GF-D8 (cell line): ENCODE measurements at places on chromosomes 2 and 18.
A peak's percentile ranks its signal among the peaks of the same experiment; 100 is the strongest.

DNA sequence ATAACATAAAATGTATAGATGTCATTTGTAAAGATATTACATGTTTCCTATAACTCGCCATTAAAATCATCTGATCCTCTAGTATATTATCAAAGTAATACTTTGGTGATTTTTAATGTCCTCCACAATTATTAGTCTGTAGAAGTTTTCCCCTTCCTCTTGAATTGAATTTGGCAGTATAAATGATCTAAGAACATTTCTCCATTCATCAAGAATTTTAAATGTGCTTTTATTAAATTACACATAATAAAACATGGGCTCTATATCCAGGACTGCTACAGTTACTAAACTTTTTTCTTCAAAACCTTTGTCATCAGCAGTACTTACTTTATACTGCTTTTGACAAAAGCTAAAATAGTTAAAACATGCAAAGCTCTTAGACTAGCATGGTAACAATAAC is 315.4 kb upstream of the ZC3H15 start:
- DNase-seq = no peak

DNA sequence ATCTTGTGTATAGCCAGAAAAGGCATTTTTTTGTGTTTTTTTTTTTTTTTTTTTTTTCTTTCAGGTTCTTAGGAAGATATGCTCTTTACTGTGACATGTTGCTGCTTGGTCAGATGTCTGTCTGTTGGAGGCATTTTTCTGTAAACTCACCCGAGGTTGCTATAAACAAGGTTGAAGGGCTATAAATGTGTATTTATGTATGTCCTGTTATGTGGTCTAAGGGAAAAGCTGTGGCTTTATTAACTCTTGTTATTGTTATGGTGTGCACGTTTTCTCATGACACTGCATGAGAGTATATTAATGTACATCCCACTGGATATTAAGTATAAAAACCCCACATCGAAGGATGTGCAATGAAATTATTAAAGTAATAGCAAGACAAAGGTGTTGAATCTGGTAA is 102.0 kb downstream of the ZNF532 start:
- DNase-seq = no peak

DNA sequence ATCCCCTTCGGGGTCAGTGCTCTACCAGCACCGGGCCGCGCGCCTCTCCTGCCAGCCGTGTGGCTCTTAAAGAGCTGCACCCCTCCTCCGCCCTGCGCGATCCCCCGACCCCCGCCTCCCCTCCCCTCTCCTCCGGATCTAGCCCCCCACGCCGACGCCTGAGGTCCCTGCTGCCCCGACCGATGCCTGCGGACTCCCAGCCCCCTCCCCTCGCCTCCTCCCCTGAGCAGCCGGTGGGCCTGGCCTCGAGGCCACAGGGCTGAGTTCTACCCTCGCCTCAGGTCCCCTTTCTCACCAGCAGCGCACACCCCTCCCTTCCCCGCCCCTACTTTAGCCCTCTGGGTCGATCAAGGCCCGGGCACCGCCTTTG is 5.8 kb upstream of the SIX3 start:
- no peak for DNase-seq

DNA sequence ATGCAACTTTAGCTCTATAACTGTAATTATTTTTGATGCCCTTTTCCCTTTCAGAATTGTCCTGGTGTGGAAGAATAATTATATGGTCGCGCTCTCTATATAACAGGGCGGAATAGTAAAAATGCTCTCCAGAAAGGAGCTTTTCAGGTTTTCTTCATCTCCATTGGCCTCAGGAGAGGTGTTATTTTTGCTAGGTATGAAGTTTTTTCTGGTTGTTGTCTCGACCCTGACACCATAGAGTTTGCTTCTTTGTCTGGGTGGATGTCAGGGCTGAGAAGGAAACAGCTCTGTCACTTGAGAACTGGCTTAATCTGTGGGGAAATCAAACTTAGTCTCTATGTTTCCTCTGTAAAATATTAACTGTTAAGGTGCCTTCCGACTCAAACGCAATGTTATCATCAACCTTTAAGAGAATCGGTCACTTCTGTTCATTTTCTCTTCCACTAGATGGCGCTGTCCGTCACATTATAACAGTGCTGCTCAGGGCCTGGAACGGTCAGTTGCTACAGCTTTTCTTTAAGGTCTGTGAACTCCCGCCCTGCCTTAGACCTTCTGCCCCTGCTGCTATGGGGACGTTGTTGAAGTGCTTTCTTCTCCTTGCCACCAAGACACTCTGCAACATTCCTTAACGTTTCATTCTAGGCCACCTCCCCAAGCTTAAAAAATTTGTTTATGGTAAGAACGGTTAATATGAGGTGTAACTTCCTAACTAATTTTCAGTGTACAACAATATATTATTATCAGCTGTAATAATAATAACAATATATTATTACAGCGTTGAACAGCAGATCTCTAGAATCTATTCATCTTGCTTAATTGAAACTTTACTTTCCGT is 23.8 kb upstream of the SERPINB12 start:
- peak; percentile 30 for DNase-seq

DNA sequence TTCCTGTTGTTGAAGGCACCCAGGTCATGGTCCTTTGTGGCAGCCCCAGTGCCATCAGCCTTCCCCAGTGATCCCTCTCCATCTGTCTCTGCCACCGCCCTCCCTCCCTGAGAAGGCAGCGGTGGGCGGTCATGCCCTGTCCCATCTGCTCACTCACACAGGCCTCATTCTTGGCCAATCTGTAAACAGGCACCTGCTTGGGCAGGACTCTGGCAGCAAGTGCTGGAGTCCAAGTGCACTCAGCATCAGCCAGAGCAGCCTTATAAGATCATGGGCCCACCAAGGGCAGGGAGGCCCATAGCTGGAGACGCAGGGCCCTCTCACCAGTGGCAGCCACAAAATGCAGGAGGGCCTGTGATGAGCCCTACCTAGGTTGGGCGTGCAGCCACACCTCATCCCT is 140.9 kb downstream of the TWIST2 start:
- no peak for DNase-seq

DNA sequence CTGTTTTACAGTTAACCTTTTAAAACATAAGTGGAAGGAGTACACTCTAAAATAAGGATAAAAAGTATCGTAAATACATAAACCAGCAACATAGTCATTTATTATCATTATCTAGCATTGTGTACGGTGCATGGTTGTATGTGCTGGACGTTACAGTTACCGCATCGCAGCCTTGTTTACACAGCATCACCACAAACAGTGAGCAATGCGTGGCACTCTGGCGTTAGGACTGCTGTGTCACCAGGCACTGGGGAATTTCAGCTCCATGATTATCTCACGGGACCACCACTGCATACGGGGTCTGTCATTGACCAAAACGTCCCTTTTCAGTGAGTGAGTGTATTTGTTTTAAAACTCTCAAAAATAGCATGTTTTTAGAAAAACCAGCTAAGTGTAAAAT is 103.0 kb upstream of the SNTG2 start:
- no peak for DNase-seq

GRCh38 chr18:25042641-25043051 is 309.3 kb downstream of the ZNF521 start:
- DNase-seq = no peak

GRCh38 chr2:169438466-169439072 is 40.7 kb upstream of the BBS5 start:
- no peak for DNase-seq

GRCh38 chr2:9287400-9288045 is 80.9 kb downstream of the ASAP2 start:
- DNase-seq = no peak

DNA sequence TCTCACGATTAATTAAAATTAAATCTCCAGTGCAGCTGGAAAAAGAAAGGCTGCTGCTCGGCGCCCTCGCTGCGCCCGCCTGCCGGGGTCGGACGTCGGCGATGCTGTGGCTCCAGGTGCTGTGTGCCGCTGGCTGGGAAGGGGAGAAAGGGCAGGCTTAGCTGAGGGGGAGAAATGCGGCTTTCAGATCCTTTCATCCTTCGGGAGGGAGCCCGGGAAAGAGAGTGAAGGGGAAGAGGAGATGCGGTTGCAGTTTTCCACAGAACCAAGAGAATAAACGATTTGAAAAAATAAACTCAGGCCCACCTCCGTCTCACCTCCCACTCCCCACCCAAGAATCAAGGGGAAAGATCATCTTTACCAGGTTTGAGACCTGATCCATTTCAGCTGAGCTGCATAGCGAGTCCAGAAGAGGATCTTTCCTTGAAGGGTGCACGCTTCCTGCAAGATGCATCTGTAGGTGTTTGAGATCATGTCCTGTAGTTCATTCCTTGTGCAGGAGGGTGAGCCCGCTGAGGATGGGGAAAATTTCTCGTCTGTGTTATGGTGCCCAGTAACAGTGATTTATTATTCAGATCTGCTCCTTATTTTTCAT is 495 bp downstream of the TMEM169 start:
- no peak for DNase-seq

DNA sequence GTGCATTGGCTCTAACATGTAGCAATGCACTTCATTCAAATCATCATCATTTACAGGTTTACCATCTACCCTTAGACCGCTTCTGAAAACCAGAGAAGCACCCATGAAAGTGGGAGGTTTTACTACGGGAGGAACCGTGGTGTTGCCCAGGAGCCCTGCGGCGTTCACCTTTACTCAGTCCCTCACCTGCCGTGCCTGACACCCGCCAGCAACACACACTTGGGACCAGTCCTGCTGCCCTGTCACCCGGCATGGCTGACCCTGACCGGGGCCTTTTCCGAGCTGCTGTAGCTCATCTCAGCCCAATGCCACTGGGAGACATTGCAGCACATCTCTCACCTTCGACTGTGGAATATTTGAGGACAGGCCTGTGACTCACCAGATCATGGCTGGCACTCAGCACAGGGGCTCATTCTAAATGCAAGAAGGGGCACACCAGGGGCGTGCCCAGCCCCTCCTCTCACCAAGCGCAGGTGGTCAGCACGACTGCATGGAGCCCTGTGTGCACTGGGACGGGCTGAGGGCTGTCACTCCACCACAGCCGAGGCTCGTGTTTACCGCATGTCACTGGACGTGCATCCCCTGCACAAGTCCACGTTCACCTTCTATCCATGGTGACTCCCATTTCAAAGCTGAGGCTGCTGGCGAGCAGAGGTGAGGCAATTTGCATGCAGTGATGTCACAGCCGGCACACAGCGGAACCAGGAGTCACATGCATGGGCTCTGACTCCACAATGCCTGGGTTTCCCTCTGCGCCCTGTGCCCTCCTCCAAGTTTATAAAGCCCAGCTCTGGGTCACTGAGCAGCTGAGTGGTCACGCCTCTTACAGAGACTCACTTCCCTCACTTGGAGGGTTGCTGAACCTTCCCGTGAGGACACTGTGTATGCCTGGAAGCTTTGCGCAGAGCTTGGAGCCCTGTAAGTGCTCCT is 76.7 kb upstream of the SNTG2 start:
- no peak for DNase-seq

DNA sequence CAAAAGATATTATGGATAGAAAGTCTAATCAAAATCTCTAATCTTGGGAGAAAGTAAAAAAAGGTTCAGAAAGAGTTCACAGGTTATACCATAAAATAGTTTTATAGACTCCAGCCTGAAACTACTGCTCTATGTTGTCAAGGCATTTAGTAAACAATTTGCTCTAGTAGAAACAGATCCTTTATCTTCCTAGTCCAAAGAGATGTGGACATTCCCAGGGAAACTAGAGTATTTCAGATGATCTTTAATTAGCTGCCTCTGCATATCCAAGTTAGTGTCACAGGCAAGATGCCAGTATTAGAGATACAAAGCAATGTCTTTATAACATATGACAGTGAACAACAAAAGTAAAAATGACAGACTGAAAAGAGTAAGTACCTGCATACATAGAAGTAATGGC is 708.6 kb downstream of the CCDC85A start:
- DNase-seq = no peak

GRCh38 chr18:29248805-29249204 is 1071.9 kb upstream of the CDH2 start:
- no peak for DNase-seq

DNA sequence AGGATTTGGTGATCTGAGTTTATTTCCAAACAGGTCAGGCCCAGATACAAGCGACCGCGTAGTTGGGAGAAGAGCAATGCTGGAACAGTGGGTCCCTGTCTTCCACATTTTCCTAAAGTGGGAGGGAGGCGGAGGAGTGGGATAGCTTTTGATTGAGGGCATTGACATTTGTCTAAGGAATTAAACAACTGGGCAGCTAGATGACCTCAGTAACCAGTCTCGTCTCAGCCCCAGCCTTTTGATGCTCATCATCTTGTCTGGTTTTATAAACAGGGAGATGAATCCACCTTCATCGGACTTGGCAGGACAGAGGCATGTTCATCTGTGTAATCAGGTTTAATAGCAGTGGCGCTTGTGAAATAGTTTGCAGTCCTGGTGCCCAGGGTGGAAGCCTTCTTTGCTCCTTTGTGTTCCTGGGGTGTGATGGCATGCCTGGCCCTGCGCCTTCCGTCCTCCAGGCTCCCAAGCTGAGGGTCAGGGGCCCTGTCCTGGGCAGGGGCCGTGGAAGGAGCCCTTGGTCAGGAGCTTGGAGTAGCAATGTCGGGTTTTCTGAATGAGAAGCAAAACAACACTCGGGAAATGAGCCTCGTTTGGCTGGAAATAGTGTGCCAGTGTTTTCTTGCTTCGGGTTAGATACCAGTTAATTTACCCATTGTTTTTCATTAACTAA is 193.8 kb downstream of the FAM210A start:
- no peak for DNase-seq

GRCh38 chr2:96531366-96531765 is 5.2 kb upstream of the ARID5A start:
- DNase-seq = no peak

- DNase-seq = no peak
Measured at GRCh38 chr2:32852856-32853255, 93.9 kb upstream of the LTBP1 start.

DNA sequence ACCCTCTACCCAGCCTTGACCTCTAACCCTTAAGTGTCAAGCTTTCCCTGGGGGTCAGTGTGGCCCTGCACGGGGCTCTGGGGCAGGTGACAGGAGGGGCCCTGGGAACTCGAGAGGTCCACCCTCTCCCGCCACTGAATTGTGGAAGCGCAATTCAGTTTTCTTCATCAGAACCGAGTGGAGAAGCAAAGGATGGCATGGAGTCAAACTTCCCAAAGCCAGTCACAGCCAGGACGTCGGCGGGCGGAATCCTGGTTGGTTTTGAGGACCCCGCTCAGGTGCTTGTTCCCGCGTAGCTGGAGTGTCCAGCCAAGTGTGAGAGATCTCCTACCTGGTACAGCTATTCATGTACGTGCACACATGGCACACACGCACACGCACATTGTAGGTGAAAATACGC is 62.0 kb downstream of the MBP start:
- DNase-seq = no peak

- DNase-seq = no peak
Measured at GRCh38 chr18:43161528-43161927, 46.0 kb upstream of the RIT2 start.

DNA sequence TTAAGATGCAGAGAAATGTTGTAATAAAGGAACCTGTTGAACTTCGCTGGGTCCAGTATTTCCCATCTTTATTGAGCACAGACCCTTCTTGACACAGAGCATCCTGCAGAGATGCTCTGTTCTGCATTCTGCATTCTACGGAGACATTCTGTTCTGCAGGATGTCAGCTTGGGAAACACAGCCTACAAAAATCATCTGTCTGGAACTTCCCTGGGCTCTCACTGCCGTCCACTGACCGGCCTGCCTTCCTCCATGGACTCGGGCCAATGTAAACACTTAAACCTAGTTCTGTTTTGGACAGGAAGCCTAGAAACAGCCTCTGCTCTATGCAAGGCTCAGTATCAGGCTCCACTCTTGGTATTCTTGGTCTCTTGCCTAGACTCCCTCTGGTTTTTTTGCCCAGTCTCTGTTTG is 90.0 kb upstream of the PPP1CB start:
- no peak for DNase-seq
